Fibroblast of gingiva (primary cell): ENCODE measurements at places on chromosomes 7 and 10.

GRCh38 chr10:109963439-109963838, 40.1 kb upstream of the XPNPEP1 start:
- peak; percentile 95 for DNase-seq

DNA sequence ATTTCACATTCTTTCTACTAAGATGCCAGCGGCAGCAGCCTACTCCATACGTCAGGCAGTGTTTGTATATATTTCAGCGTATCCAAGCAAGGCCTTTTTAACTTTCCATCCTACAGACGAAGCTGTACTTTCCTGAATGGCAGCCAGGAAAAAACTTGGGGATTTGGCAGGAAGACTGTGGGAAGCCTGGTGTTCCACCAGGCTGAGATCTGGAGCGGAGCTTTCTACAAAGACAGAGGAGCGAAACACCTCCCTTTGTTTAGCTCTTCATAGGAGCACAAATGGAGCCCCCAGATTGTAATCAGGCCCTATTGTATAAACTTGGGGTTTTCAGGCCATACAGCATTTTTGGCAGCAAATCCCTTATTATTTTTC, 143.8 kb downstream of the TES start:
- peak; percentile 81 for DNase-seq

DNA sequence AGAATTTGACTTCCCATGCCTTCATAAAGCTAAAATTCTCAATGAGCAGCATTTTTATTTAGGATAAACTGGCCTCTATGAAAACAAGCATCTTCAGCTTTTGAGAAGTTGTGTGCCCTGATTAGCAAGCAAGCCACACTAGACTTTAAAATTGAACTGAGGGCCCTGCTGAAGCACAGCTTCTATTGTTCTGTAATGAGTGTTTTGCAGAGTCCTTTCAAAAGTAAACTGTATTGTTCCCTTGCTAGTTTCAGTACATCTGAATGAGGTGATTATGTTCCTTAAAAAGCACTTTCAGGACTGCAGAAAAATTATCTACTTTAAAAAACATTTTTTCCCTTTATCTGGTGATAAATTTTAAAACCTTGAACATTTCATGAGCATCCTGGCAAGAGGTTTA, 113.3 kb upstream of the PRPS1L1 start:
- DNase-seq, result no peak

- no peak for DNase-seq
Measured at GRCh38 chr10:92156874-92157773, 133.8 kb downstream of the CPEB3 start.

GRCh38 chr7:81692146-81692905, 77.5 kb downstream of the HGF start:
- DNase-seq, result peak; percentile 45

GRCh38 chr7:29626730-29627129, 63.1 kb downstream of the PRR15 start:
- DNase-seq, result no peak

DNA sequence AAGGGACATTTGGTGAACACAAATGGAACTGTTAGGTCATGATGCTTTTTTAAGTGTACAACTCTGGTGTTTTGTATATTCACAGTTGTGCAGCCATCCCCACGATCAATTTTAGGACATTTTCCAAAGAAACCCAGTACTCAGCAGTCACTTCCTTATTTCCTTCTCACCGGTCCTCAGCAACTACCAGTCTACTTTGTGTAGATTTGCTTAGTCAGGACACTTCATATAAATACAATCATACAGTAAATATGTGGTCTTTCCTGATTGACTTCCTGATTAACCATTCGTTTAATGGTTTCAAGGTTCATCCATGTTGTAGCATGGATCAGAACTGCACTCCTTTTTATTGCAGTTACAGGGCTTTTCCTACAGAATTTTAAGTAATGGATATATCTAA, 14.4 kb downstream of the SGPL1 start:
- no peak for DNase-seq

DNA sequence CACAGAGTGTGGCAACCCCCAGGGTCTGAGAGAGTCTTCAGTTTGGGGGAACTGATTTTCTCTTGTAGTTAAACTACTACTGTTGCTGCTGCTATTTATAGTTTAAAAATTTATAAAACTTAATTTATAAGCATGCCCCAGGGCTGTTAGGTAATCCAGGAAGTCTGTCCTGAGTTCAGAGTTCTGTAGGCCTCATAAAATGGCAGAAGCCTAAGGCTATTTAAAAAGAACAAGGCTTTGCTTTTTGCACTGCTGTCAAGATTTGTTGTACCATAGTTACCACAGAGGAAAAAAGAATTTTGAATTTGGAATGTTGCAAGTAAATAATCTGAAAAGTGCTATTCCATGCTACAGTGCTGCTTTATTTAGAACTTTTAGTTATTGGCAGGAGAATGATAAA, 66.1 kb downstream of the AGK start:
- DNase-seq, result peak; percentile 4

GRCh38 chr10:19832699-19833098, 16.5 kb downstream of the PLXDC2 start:
- DNase-seq, result no peak

- DNase-seq, result peak; percentile 85
Measured at GRCh38 chr10:48589266-48589665, 15.6 kb downstream of the ARHGAP22 start.
